Thymus (tissue), 14 donors: ENCODE measurements at places on chromosomes 13 and 19.

GRCh38 chr19:11581740-11582139 lies 4.3 kb upstream of the ACP5 start:
- peaks cover 7% of the 10 kb centered on the region for H3K27me3 ChIP-seq
- no peaks in the 10 kb centered on the region for H3K36me3 ChIP-seq
- H3K4me1 ChIP-seq, result peaks cover 44% of the 10 kb centered on the region
- DNase-seq, result peak; percentile 75
- peak overlapping the region; percentile 68 for H3K27ac ChIP-seq

DNA sequence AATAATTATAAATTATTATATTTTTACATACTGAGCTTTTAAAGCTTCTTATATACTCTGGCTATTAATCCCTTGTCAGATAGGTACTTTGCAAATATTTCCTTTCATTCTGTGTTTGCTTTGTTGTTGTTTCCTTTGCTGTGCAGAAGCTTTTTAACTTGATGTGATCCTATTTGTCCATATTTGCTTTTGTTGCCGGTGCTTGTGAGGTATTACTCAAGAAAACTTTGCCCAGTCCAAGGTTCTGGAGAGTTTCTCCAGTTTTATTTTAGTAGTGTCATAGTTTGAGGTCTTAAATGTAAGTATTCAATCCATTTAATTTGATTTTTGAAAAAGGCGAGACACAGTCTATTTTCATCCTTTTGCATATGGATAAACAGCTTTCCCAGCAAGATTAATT lies 1319.9 kb upstream of the PRR20A start:
- no peak overlapping the region for H3K27ac ChIP-seq
- DNase-seq, result no peak
- no peaks in the 10 kb centered on the region for H3K27me3 ChIP-seq
- H3K36me3 ChIP-seq, result no peaks in the 10 kb centered on the region

DNA sequence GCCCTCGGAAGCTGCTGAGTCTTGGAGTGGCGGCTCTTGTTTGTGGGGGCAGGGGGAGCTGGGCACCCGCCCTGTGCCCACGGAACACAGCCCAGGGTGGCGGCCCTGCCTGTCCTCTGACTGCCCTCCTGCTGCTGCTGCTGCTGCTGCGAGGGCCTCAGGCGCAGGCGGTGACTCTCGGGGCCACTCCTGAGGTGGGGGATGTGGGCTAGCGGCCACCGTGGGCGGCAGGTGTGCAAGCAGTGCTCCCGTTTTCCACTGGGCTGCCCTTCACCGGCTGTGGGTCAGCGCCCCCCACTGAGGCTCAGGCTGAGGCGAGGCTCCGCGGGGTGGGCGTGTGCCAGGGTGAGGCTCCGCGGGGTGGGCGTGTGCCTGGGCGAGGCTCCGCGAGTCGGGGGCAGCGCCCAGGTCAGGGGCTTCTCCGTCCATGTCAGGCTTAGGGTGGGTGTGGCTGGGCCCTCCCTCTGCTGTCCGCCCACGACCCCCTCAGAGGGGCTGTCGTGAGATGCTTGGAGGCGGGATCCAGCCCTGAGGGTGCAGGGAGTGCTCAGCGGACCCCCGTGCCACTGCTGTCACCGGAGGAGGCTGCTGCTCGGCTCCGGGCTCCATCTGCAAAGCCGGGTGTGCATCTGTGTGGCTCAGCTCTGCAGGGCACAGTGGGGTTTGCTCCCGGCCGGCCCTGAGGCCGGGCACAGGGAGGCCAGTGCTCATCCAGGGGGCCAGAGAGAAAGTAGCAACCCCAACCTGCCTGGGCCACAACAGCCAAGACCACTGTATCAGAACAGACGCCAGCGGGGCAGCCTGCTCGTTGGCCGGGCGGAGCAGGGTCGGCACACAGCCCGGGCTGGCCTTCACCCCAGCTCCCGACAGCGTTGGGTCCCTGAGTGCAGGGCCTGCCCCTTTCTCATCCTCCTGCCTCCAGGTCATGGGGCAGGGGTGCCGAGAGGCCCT lies 14.5 kb downstream of the CSNK1G2 start:
- H3K27ac ChIP-seq, result peak overlapping the region; percentile 88
- peaks cover 35% of the 10 kb centered on the region for H3K36me3 ChIP-seq
- no peak overlapping the region for H3K4me3 ChIP-seq

- no peaks in the 10 kb centered on the region for H3K4me1 ChIP-seq
- no peaks in the 10 kb centered on the region for H3K36me3 ChIP-seq
These were observed 1380.4 kb downstream of the SLITRK1 start for GRCh38 chr13:82501834-82502233.

GRCh38 chr19:19956434-19957075 lies 55.8 kb downstream of the ZNF93 start:
- no peak for DNase-seq
- no peaks in the 10 kb centered on the region for H3K36me3 ChIP-seq
- no peak overlapping the region for H3K27ac ChIP-seq
- no peak overlapping the region for H3K4me3 ChIP-seq
- no peaks in the 10 kb centered on the region for H3K4me1 ChIP-seq

- H3K36me3 ChIP-seq, result no peaks in the 10 kb centered on the region
- DNase-seq, result no peak
- H3K4me1 ChIP-seq, result no peaks in the 10 kb centered on the region
- H3K4me3 ChIP-seq, result no peak overlapping the region
- H3K27me3 ChIP-seq, result no peaks in the 10 kb centered on the region
These were observed 135.8 kb upstream of the KLF12 start for GRCh38 chr13:74270018-74270417.

DNA sequence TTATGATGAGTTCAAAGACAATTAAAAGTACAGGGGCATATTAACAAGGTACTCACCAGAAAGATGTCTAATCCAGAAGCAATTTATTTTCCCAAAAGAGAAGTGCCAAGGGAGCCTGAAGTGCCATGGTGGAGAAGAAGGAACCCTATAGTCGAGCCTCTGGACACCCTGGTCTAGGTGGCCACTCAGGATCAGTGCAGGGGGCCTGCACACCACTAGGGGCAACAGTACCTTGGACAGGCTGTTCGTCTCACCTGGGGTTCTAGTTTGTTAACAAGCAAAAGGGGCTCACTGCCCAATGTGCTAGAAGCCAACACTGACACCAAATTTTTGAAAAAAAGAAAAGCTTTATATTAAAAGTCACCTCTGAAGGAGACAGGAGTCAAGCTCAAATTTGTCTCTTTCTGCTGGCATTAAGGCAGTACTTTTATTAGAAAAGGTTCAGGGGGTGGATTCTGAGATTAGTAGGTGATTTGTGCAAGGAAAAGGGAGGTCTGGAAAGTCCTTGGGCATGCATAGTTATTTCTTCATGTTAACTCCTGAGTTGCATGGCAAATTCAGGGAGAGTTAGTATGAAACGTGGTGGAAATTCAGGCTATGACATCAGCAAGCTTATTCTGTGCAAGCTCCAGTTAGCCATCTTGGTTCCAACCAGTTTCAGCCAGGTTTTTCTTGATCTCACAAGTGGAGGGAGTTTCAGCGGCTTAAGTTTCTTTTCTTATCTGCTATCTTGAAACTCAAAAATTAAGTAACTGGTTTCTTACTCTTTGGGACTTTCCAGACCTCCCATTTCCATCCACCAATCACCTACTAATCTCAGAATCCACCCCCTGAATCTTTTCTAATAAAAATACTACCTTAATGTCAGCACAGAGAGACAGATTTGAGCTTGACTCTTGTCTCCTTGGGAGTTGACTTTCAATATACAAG lies 884 bp upstream of the CBY2 start:
- no peak for DNase-seq
- H3K27me3 ChIP-seq, result no peaks in the 10 kb centered on the region
- H3K27ac ChIP-seq, result no peak overlapping the region

- H3K4me3 ChIP-seq, result no peak overlapping the region
- no peak overlapping the region for H3K27ac ChIP-seq
- H3K27me3 ChIP-seq, result peaks cover 3% of the 10 kb centered on the region
These were observed 33.3 kb upstream of the MICU2 start for GRCh38 chr13:21637296-21637695.

- H3K27ac ChIP-seq, result no peak overlapping the region
- peaks cover 16% of the 10 kb centered on the region for H3K27me3 ChIP-seq
- no peaks in the 10 kb centered on the region for H3K4me1 ChIP-seq
- DNase-seq, result peak; percentile 82
- H3K36me3 ChIP-seq, result no peaks in the 10 kb centered on the region
- H3K4me3 ChIP-seq, result no peak overlapping the region
These were observed 10.7 kb upstream of the CEACAM3 start for GRCh38 chr19:41785653-41786052.

GRCh38 chr13:79918620-79919019 lies 422.3 kb downstream of the SPRY2 start:
- no peaks in the 10 kb centered on the region for H3K36me3 ChIP-seq
- H3K4me3 ChIP-seq, result no peak overlapping the region
- H3K4me1 ChIP-seq, result no peaks in the 10 kb centered on the region
- no peak overlapping the region for H3K27ac ChIP-seq
- no peaks in the 10 kb centered on the region for H3K27me3 ChIP-seq

GRCh38 chr19:28148554-28148953 lies 1064.4 kb downstream of the UQCRFS1 start:
- H3K27ac ChIP-seq, result no peak overlapping the region
- no peaks in the 10 kb centered on the region for H3K36me3 ChIP-seq
- DNase-seq, result no peak
- H3K4me1 ChIP-seq, result no peaks in the 10 kb centered on the region
- no peaks in the 10 kb centered on the region for H3K27me3 ChIP-seq

- H3K27ac ChIP-seq, result no peak overlapping the region
- H3K4me3 ChIP-seq, result no peak overlapping the region
- peaks cover 2% of the 10 kb centered on the region for H3K27me3 ChIP-seq
- DNase-seq, result no peak
These were observed 16.9 kb downstream of the CBY2 start for GRCh38 chr13:45718992-45719391.
